WTC11 (cell line): ENCODE measurements at places on chromosomes 1 and 21. TPM values are rescaled to one million over a fixed set of nuclear protein-coding genes. Genes with fewer than 3 reads are reported as not detected.
A peak's percentile ranks its signal among the peaks of the same experiment; 100 is the strongest.

The MPL gene
- total RNA-seq, result 0.15 to 0.44 TPM (median 0.21 TPM) in 3 replicates

DNA sequence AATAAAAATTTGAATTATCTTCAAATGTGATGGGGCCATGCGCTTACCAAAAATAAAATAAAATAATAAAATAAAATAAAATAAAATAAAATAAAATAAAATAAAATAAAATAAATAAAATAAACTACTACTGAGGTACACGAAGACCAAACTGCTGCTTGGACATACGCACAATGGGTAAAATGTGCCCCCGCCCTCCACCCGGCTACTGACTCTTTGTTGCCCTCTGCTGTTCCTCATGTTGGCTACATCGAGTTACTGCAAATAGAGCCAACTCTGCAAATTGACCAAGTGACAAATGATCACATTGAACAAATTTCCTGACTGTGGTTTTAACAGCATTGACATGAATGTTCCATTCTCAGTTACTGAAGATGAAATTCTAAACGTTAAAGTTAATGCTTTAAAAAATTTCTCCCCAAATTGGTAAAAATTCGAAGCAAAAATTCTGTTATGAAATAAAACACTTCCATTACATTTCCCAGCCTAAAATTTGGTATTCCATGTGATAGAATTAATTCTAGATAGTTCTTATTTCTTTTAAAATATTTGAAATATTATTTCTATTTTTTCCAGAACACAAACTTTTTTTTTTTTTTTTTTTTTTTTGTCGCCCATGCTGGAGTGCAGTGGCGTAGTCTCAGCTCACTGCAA lies 18.8 kb upstream of the MAP1LC3C start:
- peaks cover 8% of the 10 kb centered on the region for H3K4me1 ChIP-seq
- H3K36me3 ChIP-seq, result peaks cover 10% of the 10 kb centered on the region
- no peaks in the 10 kb centered on the region for H3K27me3 ChIP-seq
- no peak overlapping the region for H3K27ac ChIP-seq
- peak; percentile 50 for DNase-seq

GRCh38 chr1:170685166-170685565 lies 21.2 kb downstream of the PRRX1 start:
- no peaks in the 10 kb centered on the region for H3K36me3 ChIP-seq
- H3K4me1 ChIP-seq, result 0 out of 2 replicates have a peak, but pooled peaks cover 3% of the 10 kb centered on the region
- DNase-seq, result no peak
- H3K27ac ChIP-seq, result no peak overlapping the region
- H3K27me3 ChIP-seq, result peaks cover 4% of the 10 kb centered on the region; the same call in 1 of the 2 replicates
- no peak overlapping the region for H3K4me3 ChIP-seq

- no peaks in the 10 kb centered on the region for H3K27me3 ChIP-seq
- no peak for DNase-seq
- peaks cover 28% of the 10 kb centered on the region for H3K4me1 ChIP-seq
- H3K36me3 ChIP-seq, result peaks cover 29% of the 10 kb centered on the region
Measured at GRCh38 chr21:17690078-17690494, 77.4 kb upstream of the BTG3 start.

The SPATA45 gene
- 0.73 to 0.90 TPM (median 0.82 TPM) in 3 replicates for total RNA-seq

The CELA3A gene
- total RNA-seq, result 7.2 to 9.6 TPM (median 8.0 TPM) in 3 replicates
